DMS153 (cell line): ENCODE measurements at places on chromosomes 12 and 14.

GRCh38 chr12:108561852-108562347, 496 bp upstream of the ISCU start:
- DNase-seq: no peak

DNA sequence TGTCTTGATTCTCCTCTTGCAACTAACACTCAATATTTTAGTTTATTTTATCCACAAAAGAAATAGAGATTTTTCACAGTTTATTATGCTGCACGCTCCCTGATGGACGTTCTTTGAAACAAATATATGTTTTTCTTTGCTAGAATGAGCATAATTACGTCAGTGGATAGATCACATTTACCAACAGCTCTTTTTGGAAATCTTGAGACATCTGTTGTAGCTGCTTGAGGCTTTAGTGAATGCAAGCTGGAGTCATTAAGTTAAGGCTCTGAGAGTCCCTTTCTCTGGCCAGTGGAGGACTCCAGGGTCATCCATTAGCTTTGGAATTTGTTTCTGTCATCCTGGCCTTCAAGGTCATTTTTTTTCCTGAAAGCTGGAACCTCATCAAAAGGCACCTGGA, 405.6 kb upstream of the TMEM132C start:
- DNase-seq: no peak

GRCh38 chr12:92394895-92395294, 249.2 kb upstream of the BTG1 start:
- DNase-seq: no peak

DNA sequence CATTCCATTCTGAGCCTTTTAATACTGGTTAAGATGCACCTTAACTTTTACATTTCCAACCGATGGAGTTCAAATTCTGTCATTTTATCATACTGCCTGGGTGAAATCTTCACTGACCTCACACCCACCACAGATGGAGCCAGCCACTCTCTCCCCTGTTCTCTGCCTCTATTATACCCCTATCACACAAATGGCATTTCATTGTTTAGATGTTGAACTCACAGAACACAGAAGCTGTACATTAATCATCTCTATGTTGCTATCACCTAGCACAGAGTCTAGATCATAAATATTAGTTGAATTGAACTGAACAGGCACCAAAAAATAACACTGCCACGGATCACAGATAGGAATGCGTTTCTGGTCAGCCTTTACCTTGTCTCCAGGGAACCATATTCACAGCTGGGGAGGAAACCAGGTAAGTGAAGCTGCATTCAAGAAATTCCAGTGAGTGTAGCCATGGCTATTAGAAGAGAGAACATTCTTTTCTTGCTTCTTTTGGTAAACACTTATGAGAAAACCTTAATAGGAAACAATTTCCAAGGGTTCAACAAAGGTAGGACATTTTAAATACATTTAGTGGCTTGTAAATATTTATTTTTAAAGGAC, 194.9 kb upstream of the RMST start:
- DNase-seq: no peak

DNA sequence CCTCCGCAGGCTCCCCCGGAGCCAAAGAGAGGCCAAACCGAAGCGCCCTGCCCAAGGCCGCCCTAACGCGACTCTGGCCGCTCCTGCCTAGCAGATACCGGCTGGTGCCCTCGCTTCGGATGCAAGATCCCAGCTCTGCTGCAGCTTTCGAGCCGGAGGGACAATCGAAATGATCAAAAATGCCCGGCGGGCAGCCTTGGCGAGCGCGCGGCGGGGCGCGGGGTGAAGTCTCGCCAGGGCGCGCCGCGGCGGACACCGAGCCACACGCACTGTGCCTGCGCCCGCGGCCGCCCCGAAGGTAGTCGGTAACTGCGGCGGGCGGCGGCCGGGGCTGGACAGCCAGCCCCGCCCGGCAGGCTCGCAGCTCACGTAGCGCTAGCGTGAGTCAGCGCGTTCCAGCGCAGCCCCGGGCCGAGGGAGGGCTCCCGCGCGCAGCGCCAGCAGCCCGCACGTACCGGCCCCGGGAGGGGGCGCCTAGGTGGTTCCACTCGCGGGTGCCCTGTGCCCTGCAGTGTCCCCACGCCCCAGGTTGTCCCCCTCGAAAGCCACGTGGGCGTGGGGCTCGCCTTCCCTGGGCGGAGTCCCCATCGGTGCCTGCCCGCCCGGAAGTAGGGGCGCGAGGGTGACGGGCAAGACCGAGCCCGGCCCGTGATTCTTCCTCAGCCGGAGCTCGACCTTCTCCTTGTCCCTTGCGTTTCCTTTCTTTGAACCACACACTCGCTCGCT, 109.2 kb upstream of the EGLN3 start:
- DNase-seq: peak; percentile 46

DNA sequence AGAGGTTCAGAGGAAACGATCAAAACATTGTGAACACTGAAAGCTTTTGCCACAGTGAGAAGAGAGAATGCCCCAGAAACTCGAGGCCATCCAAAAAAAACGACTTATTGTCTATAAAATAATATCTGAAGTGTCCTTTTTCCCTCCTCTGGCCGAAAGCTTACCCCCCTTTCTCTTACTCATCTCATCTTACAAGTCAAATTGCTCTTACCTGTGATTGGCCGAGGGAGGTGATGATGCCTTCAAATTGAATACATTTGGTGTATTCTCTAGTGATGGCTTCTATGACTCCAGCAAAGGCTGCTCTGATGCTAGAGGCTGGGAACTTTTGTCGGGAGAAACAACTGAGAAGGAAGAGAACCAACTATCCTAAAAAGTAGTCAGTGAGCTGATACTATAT, 90.7 kb downstream of the PTCSC3 start:
- no peak for DNase-seq
